ENCODE measurements at places on chromosomes 3 and 15. TPM values are rescaled to one million over a fixed set of nuclear protein-coding genes. Genes with fewer than 3 reads are reported as not detected.

LYZL4 gene
- total RNA-seq: not detected

DUOX1 gene
- under 0.01 TPM for total RNA-seq

LYSMD2 gene
- 4.7 TPM for total RNA-seq

CHRNA3 gene
- not detected for total RNA-seq

RAB6B gene
- total RNA-seq: 0.59 TPM

SLC2A2 gene
- not detected for total RNA-seq

EXD1 gene
- total RNA-seq: not detected

PLSCR2 gene
- not detected for total RNA-seq

DPP8 gene
- total RNA-seq: 40.9 TPM

CASR gene
- not detected for total RNA-seq

CALML4 gene
- total RNA-seq: 2.2 TPM

KBTBD13 gene
- not detected for total RNA-seq

EPHA3 gene
- total RNA-seq: 12.7 TPM

GOLGA6L26 gene
- not detected for total RNA-seq

CERS3 gene
- total RNA-seq: not detected

CDV3 gene
- total RNA-seq: 166 TPM

GPR15 gene
- not detected for total RNA-seq

LRRC34 gene
- total RNA-seq: 2.2 TPM

CCR1 gene
- 1.1 TPM for total RNA-seq

SNTN gene
- not detected for total RNA-seq

CLSTN2 gene
- under 0.01 TPM for total RNA-seq

XCR1 gene
- not detected for total RNA-seq

ARNT2 gene
- 30.0 TPM for total RNA-seq

CORO2B gene
- total RNA-seq: 14.1 TPM

MSL2 gene
- total RNA-seq: 18.5 TPM

PATL2 gene
- total RNA-seq: 2.7 TPM

CNTN6 gene
- total RNA-seq: not detected

GP5 gene
- 0.36 TPM for total RNA-seq

TUSC7 gene
- total RNA-seq: not detected

DUOXA2 gene
- not detected for total RNA-seq

ANKUB1 gene
- total RNA-seq: not detected

GNAT1 gene
- not detected for total RNA-seq

GAP43 gene
- 2.1 TPM for total RNA-seq

AHSG gene
- total RNA-seq: not detected

COL8A1 gene
- 720 TPM for total RNA-seq

CLDN18 gene
- not detected for total RNA-seq

OR5K2 gene
- not detected for total RNA-seq

SERPINI2 gene
- total RNA-seq: not detected

TTLL13 gene
- under 0.01 TPM for total RNA-seq

Data from osteoblast (primary cell).